ENCODE measurements at places on chromosomes 16 and 17. TPM values are rescaled to one million over a fixed set of nuclear protein-coding genes. Genes with fewer than 3 reads are reported as not detected.

GRCh38 chr16:2773188-2773968, 3.7 kb downstream of the ELOB start:
- DNase-seq: no peak
- peaks cover 35% of the 10 kb centered on the region for H3K4me1 ChIP-seq
- peak overlapping the region; percentile 90 for H3K27ac ChIP-seq
- peaks cover 62% of the 10 kb centered on the region for H3K36me3 ChIP-seq
- no peaks in the 10 kb centered on the region for H3K27me3 ChIP-seq

GRCh38 chr16:28845293-28845692, 855 bp downstream of the TUFM start:
- no peaks in the 10 kb centered on the region for H3K27me3 ChIP-seq
- peak overlapping the region; percentile 77 for H3K27ac ChIP-seq
- peaks cover 24% of the 10 kb centered on the region for H3K36me3 ChIP-seq

DNA sequence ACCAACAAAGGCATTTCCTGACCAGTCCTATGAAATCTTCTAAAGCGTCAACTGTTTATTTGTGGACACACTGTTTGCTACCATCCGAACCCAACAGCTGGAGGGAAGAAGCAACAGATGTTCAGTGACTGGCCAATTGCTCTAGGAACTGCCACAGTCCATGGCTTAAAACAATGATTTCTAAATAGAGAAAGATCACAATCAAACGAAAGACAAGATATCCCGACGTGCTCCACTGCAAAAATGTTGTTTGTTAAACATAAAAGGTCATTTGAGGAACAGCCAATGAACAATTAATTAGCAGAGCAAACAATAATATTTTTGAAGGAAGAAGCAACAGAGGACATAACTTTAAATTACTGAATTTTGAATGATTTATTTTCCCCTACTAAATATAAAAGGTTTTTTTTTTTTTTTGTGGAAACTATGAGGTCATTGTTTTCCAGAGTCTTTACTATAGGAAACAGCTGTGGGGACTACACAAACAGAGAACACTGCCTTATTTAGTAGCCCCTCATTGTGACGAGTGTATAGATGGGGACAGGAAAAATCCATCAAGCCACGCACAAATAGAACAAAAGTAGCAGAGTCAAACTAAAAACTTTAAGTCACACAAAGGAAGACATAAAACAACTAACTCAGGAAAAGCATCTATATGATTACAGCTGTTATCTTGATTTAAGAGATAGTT, 17.2 kb downstream of the USP31 start:
- H3K36me3 ChIP-seq: no peaks in the 10 kb centered on the region
- no peak for DNase-seq
- H3K27ac ChIP-seq: peak overlapping the region; percentile 48
- H3K27me3 ChIP-seq: no peaks in the 10 kb centered on the region

DNA sequence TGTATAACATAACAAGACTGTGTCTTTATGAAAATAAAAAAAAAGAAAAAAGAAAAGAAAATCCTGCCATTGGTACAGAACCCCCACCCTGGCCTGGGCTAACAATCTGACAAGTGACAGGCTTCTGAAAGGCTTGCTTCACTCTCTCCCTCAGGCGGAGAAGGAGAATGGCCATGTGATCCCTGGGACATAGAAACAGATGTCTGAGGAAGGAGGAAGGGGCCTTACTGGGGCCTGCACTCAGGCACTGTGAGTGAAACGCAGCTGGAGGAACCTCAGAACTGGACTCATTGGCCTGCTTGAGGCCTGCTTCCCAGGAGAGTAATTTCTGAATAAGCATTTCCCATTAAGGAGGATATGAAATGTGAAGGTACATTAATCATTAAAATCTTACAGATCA, 17.5 kb downstream of the MAP3K14 start:
- H3K4me3 ChIP-seq: no peak overlapping the region
- peaks cover 85% of the 10 kb centered on the region for H3K4me1 ChIP-seq
- no peaks in the 10 kb centered on the region for H3K36me3 ChIP-seq
- peak overlapping the region; percentile 71 for H3K27ac ChIP-seq
- DNase-seq: peak; percentile 35
- H3K27me3 ChIP-seq: no peaks in the 10 kb centered on the region

- H3K4me1 ChIP-seq: no peaks in the 10 kb centered on the region
- no peaks in the 10 kb centered on the region for H3K27me3 ChIP-seq
- H3K36me3 ChIP-seq: no peaks in the 10 kb centered on the region
- no peak overlapping the region for H3K4me3 ChIP-seq
Measured at GRCh38 chr16:53822936-53823529, 119.1 kb downstream of the FTO start.

DNA sequence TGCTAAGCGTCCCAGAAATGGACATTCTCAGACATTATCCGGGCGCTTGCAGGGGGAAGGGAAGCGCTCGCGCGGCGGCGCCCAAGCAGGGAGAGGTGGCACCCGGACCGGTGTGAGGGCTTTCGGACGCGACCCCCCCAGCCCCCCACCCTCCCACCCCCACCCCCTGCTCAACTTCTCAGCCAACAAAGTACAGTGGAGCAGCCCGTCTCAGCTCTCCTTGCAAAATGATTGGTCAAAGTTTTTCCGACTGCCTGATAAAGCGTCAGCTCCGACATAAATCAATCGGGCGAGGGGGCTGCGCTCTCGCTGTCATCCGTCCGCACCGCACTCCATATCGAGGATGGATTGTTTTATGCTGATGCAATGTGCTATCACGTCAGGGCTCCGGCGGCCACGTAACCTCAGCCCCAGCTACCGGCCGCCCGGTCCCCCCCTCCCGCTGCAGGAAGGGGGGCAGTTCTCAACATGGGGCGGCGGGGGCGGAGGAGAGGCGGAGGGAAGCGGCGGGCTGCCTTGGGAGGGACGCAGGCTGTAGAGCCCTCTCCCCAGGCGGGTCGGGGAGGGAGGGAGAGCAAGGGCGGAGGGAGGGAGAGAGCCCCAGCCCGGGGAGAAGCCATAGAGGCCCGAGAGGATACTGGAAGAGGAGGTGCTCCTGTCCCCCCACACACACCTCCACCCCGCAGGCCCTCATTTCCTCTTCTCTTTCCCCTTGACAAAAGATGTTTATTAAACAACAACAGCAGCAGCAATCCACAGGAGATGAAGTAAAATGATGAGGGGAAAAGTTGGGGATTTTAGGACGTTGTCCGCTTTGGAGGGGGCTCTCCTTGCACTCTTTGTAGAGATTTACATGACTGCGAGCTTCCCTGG, at the start of gene HOXB9:
HOXB9 (minus strand) TSS at position 114 of the 873 bp plus-strand sequence; CDS start at position 25, 89 bp downstream.
- H3K4me1 ChIP-seq: peaks cover 16% of the 10 kb centered on the region
- no peaks in the 10 kb centered on the region for H3K27me3 ChIP-seq
- no peaks in the 10 kb centered on the region for H3K36me3 ChIP-seq
- peak within 1 kb of the TSS; percentile 20 for H3K4me3 ChIP-seq
- no peak for DNase-seq

DNA sequence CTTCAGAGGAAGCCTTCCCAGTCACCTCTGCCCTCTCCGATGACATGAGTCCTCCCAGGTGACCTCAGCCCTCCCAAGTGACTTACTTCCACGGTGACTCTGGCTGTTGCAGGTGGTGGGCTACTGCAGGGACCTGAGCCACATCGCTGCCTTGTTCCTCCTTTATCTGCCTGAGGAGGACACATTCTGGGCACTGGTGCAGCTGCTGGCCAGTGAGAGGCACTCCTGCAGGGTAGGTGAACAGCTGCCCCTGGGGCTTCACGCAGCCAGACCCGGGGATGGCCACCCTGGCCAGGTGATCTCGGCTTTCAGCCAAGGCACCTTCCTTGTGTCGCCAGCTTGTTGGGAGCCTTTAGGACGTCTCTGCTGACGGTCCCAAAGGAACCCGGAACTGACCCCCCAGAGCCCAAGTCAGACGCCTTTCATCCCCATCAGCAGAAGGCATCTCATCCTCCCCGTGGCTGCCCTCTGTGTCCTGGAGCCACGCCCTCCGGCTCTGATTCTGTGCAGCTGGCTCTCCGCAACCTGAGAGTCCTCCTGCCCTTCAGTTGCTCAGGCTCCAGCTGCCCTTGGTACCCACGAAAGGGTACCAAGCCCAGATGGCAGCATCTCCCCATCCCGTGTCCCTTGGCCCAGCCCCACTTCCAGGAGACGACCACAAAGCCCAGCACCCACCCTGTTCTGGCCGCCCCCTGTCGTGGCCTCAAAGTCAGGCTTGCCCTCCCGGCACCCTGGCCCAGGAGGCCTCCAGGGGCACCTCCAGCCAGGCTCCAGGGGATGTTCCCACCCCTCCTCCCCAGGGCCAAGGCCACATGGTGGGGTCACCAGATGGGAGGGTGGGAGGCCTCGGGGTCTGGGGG, 81.7 kb downstream of the GOSR1 start:
- H3K27ac ChIP-seq: no peak overlapping the region
- DNase-seq: no peak
- H3K4me1 ChIP-seq: no peaks in the 10 kb centered on the region
- no peaks in the 10 kb centered on the region for H3K36me3 ChIP-seq
- H3K4me3 ChIP-seq: no peak overlapping the region

- DNase-seq: no peak
- peaks cover 3% of the 10 kb centered on the region for H3K4me1 ChIP-seq
- H3K27me3 ChIP-seq: no peaks in the 10 kb centered on the region
- H3K27ac ChIP-seq: no peak overlapping the region
Measured at GRCh38 chr17:58488428-58488890, 251 bp upstream of the HSF5 start.

DNA sequence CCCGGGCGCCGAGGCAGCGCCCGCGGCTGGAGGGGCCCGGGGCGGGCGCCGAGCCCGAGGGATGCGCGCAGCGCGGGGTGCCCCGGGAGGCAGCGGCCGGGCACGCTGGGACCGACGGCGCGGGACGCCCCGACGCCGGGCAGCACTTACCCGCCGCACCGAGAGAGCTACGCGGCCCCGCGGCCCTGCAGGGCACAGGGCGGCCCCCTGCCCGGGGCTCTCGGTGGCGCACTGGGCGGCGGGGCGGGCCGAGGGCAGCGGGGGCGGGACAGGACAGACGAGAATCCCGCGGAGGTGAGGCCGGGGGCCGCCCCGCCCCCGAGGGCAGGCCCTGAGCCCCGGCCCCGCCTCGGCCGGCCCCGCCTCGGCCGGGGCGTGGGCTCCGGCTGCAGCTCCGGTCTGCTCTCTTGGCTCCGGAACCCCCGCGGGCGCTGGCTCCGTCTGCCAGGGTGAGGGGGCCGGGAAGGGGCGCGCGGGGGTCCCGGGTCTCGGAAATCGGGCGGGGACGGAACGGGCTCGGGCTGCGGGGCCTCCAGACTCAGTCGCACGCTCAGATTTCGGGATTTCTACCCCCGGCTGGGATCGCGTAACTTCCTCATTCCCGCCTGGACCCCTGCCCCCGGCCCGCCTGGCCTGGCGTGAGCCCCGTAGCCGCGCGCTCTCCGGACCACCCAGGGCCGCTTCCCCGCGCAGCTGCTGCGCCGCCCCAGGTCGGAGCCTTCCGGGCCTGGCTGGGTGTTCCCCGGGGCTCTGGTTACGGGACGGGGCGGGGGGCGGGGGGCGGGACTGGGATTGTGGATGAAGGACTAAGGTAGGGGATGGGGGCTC, at the start of gene PLD2:
PLD2 (plus strand) TSS at position 376 of the 828 bp plus-strand sequence. CDS start 621 bp downstream, outside the sequence.
- DNase-seq: peak; percentile 57
- H3K27ac ChIP-seq: peak within 1 kb of the TSS; percentile 78
- no peaks in the 10 kb centered on the region for H3K27me3 ChIP-seq
- H3K4me3 ChIP-seq: peak within 1 kb of the TSS; percentile 63
- H3K36me3 ChIP-seq: no peaks in the 10 kb centered on the region

DNA sequence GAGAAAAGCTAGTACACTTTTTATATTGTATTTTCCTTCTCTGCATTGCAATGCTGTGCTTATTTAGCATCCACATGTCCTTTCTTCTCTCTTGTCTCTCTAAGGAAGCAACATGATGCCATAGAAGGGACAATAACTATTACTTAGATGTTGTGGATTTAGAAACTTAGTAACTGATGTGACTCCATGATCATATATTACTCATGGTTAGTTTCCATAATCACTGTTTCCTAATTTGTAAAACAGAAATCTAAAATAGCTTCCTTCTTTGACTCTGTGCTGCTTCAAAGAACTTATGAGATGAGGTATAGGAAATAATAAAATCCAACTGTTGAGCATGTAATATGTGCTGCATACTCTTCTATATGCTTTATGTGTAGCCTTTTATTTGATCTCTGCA, 6.6 kb upstream of the ABCA5 start:
- no peaks in the 10 kb centered on the region for H3K4me1 ChIP-seq
- no peaks in the 10 kb centered on the region for H3K36me3 ChIP-seq
- no peak overlapping the region for H3K4me3 ChIP-seq

GRCh38 chr17:43680461-43680860, 18.7 kb upstream of the MEOX1 start:
- H3K27me3 ChIP-seq: no peaks in the 10 kb centered on the region
- H3K27ac ChIP-seq: no peak overlapping the region
- no peaks in the 10 kb centered on the region for H3K36me3 ChIP-seq

DNA sequence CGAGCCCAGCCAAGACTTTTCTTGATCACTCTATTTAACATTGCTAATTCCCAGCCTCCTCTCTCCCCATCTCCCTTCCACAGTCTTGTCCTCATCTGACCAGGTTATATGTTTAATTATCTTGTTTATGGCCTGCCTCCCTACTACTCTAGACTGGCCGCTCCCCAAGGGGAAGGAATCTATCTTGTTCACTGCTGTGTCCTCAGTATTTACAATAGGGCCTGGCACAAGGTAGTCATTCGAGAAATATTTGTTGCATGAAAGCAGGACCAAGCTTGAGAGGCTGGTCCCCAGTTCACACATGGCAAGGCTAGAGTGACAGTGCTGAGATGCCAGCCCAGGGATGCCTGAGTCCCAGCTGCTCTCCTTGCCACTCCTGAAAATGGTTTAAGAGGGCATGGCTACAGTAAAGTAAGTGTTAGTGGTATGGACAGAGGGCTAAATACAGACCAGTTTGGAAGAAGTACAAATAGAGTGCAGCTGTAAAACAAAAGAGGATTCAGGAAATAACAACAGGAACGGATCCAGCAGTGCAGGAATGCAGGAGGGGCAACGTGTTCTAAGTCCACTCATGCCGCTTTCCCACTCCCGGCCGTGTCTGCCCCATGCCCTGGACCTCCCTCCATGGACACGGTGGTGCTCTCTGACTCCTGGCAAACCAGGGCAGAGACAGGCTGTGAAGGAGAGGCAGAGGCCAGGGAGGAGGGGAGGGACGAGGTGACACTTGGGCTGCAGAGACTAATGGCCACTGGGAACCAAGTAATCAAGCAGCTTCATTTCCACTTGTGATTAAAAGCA, 65.6 kb downstream of the TOM1L2 start:
- H3K36me3 ChIP-seq: no peaks in the 10 kb centered on the region
- H3K27ac ChIP-seq: peak overlapping the region; percentile 50
- no peak for DNase-seq
- H3K4me3 ChIP-seq: no peak overlapping the region
- H3K27me3 ChIP-seq: no peaks in the 10 kb centered on the region
- H3K4me1 ChIP-seq: peaks cover 65% of the 10 kb centered on the region

DNA sequence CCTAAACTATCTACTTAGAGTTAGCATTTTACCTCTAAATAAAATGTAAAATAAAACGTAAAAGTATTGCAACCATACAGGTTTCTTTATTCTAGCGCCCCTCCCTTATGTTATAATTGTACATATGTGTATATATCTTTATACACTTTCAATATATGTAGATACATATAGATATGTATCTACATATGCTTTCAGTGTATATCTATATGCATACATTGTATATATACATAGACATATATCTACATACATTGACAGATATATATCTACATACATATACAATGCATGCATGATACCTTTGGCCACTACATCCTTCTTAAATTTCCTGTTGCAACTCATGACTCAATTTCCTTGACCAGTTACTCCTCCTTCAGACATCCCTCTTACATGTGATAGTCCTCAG, 16.7 kb downstream of the BPTF start:
- H3K36me3 ChIP-seq: no peaks in the 10 kb centered on the region
- H3K27ac ChIP-seq: no peak overlapping the region
- no peaks in the 10 kb centered on the region for H3K27me3 ChIP-seq
- H3K4me3 ChIP-seq: no peak overlapping the region
- H3K4me1 ChIP-seq: peaks cover 24% of the 10 kb centered on the region

The CD300C gene
- total RNA-seq: not detected

The ARSG gene
- total RNA-seq: 6.0 TPM

The TP53TG3F gene
- not detected for total RNA-seq

The TEX14 gene
- total RNA-seq: 0.21 TPM

The TBC1D3E gene
- total RNA-seq: not detected

The MSLN gene
- not detected for total RNA-seq

The HYDIN gene
- 0.30 TPM for total RNA-seq

The MT2A gene
- 380 TPM for total RNA-seq

Measured in tibial nerve (tissue), 4 donors.